Stimulated activated naive CD4-positive, alpha-beta T cell (primary cell): ENCODE measurements at places on chromosomes 1 and 21.

DNA sequence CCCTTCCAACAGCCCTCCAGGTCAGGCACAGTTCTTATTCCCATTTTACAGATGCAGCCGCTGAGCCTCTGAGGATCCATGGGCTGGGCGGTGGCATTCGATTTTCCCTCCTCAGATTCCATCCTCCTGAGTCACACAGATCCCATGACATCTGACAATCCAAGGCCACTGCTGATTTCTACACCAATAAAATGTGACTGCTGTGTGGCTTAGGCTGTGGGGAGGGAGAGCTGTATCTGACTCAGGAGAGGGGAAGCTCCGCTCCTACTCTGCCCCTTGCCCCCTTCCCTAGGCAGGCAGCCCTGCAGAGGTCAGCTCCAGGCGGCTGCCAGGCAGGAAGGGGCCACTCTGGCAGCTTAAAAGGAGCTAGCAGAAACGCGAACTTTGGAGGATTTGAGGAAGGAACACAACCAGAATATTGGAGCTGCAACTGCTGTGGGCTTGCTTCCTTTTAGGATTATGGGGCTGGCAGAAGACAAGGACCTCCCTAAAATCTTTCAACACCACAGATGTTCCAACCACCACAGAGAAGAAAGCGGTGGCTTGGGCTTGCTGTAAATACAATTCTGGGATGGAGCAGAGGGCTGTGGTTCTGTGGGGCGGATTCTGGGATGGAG lies 50.0 kb downstream of the MRPL37 start:
- no peak for DNase-seq

DNA sequence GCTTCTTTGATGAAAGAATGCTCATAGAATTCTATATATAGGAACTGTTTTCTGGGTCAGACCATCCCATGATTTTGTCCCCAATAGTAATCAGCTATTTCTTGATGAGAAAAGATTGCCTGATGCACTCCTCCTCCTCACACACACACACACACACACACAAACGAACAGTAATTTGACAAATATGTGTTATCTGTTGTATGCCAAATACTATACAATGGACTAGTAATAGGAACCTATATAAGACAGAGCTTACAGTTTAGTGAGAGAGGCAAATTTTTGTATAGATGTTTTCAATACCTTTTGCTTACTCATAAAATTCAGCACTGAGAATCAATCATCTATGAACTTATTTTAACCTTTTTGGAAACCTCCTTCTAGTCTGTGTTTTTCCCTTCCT lies 76.8 kb downstream of the PLA2G4A start:
- DNase-seq = no peak

DNA sequence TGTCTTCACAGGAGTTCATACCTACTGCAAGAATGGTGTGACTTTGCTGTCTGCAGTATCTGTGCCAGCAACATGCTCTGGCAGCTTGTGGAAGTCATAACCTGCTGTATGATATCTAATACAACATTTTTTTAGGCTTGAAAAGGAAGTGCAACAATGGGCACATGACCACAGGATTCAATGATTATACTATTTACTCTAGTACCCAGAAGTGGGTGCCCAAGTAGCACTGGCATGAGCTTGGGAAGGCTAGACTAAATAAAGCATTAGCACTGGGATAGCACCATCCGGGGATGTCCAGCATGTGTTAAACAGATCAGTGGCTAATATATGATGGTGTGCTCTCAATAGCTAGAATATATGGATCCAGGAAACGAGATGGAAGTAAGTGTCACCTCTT lies 98.6 kb upstream of the PDE4B start:
- DNase-seq = no peak

GRCh38 chr1:100649146-100649545 lies 70.4 kb upstream of the VCAM1 start:
- DNase-seq = no peak

- DNase-seq = no peak
Observed at GRCh38 chr1:230272557-230272956, 153.6 kb downstream of the PGBD5 start.

DNA sequence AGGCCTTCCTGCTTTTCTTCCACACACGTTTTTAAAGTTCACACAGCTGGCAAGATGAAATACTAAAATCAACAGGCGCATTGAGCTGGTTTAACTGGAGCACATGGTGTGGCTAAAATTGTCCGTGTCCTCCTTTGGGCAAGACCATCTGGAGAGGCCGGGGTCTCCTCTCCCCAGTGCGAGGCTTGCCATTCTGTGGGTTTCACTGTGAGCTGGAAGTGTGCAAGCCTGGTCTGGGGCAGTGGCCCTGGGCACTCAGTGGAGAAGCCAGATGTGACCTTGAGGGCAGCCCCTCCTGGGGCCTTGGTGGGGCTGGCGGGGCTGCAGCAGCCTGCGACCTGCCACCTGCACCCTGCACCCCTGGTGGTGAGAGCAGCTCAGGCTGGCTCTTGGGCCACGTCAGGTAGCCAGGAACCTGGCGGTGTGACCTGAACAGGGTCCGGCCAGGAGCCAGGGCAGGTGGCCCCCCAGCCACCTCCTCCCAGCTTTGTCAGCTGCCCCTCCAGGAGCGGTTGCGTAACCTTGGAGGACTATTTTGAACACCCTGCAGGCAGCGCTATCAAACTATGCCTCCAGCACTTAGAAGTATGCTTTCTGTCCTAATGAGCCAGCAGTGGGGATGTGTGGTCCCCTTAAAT lies 52.4 kb downstream of the SLC37A1 start:
- no peak for DNase-seq

- no peak for DNase-seq
Observed at GRCh38 chr21:44838039-44838895, 20.4 kb upstream of the SUMO3 start.

GRCh38 chr1:54352755-54353154 lies 53.4 kb downstream of the SSBP3 start:
- DNase-seq = no peak

DNA sequence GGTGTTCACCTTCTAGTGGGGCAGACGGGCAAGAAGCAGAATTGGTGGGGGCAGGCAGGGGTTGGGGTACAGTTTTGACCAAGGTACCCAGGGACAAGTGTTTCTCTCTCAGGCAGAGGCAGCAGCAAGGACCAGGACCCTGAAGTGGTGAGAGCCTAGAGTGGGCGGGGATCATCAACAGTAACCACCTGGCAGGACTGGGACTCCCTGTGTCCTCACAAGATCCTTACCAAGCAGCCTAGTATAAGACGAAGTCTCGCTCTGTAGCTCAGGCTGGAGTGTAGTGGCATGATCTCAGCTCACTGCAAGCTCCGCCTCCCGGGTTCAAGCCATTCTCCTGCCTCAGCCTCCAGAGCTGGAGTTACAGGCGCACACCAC lies 3.2 kb upstream of the NADK start:
- no peak for DNase-seq

- no peak for DNase-seq
Observed at GRCh38 chr21:22342889-22343288, 1344.7 kb downstream of the NCAM2 start.

DNA sequence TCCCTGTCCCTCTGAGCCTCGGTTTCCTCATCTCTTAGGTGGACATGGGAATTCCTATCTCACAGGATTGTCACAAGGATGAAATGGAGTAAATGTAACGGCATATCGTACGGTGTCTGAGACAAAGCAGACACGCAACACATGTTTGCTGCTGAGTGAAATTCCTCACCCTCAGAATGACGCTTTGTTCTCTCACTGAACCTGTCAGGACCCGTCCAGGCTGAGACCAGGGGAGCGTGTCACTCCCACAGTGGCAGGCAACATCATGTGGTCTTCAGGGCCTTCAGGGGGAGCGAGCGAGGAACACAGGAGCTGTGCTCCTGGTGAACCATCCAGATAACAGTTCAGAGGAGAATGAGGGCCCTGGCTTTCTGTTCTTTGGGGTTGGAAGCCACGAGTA lies 74.2 kb downstream of the TOMM20 start:
- DNase-seq = no peak

- DNase-seq = no peak
Observed at GRCh38 chr1:189619682-189620332, 857.9 kb downstream of the BRINP3 start.

DNA sequence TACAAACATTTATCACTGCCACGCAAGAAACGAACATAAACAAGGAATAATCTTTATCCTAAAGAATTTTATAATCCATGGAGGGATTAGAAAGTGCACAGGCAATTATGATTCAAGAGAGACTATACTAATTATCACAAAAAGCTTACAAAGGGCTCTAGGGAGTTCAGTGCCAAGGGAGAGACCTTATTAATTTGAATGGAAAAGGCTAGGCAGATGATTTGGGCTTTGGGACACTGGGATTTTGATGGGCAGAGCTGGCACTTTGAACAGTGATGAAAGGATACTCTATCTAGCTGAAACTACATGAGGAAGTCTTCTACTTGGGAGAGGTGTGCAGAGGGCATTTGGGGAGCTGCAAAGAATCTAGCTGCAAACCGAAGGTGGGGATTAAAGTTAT lies 48.9 kb upstream of the IVNS1ABP start:
- no peak for DNase-seq

- DNase-seq = no peak
Observed at GRCh38 chr1:53043271-53043670, 18.7 kb upstream of the PODN start.

GRCh38 chr1:175072099-175072951 lies 4.7 kb downstream of the TNN start:
- DNase-seq = no peak

DNA sequence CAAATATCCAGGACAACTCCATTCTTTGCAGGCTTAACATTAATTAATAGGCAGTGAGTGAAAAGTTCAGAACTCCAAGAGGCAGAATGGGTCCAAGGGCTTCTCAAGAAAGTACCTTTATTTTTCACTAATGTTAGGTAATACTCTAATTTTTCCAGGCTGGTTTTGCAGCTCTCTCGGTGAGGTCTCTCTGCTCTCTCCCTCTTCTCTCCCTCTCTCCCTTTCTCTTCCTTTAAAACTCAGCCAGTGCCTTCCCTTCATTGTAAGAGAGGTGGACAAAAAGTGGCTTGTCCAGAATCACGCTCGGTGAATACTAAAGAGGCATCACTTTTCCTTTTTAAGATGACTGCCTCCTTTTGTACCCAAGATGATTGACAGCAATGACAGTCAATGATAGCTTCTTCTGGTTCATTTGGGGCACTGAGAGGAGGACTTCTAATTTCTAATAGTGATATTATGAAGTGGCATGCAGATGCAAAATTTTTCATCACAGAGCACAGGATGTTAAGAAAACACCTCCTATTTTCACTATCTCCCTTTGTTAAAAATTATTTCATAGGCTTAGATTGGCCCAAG lies 1.3 kb upstream of the CHI3L1 start:
- DNase-seq = no peak

GRCh38 chr1:65840683-65841082 lies 48.0 kb downstream of the PDE4B start:
- no peak for DNase-seq

DNA sequence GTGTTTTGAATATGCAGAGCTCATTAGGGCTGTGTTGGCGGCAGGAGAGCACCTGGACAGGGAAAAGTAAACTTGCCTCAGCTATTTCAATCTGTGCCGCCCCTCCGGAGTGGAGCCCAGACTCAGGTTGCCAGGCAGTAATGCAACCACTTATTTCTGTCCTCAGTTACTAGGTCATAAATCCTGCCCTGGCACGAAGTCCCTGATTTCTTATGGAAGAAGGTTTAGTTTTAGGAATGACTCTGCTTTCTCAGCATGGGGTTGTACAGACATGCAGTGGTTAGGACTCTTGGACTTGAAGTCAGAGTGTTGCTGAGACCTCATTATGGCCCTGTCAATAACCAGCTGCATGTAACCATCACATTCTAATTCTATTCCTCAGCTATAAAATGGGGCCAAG lies 98.3 kb upstream of the FGGY start:
- no peak for DNase-seq

- DNase-seq = no peak
Observed at GRCh38 chr1:211704543-211704942, 29.1 kb upstream of the NEK2 start.

DNA sequence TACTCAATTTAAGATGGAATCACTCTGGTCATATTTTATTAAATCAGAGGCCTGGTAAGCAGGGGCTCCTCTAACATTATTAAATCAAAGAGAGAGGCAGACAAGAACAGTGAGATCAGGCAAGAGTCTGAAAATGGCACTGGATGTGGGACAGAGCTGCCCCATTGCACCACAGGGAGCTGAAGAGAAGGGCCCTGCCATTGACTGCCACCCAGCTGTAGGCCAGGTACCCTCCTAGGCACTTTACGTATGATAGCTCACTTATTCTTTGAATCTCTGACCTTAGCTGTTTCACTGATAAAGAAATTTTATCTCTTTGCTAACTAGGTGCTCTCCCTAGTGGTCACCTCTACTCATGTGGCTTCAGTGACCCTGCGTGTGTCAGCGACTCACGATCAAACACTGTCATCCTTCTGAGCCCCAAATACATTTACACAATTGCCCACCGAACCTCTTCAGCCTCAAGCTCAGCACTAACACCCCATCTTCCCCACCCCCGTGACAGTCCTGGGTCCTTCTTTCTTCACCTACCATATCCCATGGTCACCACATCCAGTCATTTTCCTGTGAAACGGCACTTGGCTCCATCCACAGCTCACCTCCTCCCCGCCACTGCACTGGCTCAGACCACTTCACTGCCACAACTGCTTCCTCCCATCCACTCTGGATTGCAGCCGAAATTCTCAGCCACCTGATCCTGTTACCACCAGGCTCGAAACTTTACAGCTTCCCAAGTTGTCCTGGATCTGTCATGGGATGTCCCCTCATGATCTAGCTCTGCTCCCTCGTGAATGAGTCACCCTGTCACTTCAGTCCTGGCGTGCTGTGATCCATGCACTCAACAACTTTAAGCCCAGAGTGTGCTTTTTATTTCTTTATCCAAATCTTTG lies 97.3 kb upstream of the SYT6 start:
- DNase-seq = no peak

DNA sequence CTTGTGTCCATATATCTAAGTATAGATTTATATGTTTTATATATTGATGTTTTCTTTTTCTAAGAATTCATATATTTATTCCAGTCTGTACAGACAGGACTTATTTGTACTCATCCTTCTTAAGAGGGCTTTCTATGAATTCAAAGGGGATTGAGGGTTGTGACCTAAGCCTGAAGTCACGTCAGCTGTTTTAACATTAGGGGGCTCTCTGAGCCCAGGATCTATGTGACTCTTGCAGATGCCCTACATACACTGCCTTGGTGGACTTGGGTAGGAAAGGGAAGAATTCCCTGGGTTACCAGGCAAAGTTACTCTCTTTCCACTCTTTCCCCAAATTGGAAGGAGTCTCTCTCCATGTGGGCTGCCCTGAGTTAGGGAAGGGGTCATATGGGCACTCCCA lies 283.8 kb upstream of the DAB1 start:
- no peak for DNase-seq

- DNase-seq = peak; percentile 77
Observed at GRCh38 chr1:40818264-40818961, 34.8 kb downstream of the KCNQ4 start.

GRCh38 chr1:161440312-161440894 lies 64.9 kb upstream of the FCGR2A start:
- no peak for DNase-seq

DNA sequence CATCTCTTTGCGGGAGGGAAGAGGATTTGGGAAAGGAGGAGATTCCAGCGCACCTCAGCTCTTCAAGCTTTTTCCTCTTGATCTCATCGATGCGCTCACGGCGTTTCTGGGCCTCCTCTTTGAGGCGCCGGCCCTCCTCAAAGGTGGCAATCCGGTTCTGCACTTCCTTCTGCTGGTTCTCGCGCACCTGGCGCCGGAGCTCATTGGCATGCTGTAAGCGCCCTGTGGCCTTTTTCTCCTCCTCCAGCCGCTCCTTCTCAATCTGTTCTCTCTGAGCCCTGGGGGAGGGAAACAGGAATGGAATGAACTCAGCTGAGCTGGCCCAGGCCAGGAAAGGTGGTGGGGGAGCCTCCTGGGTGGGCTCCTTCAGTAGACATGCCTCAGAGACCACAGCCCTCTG lies 10.4 kb upstream of the VSIG8 start:
- no peak for DNase-seq
